Mammary microvascular endothelial cell (primary cell): ENCODE measurements at places on chromosomes 3 and 15. TPM values are rescaled to one million over a fixed set of nuclear protein-coding genes. Genes with fewer than 3 reads are reported as not detected.

Gene TM6SF1
- 20.3 and 24.1 TPM in 2 replicates for total RNA-seq

Gene SH3GL3
- not detected in 2 replicates for total RNA-seq

Gene C3orf20
- not detected in 2 replicates for total RNA-seq

Gene KNL1
- total RNA-seq = 30.9 and 40.6 TPM in 2 replicates

Gene ARL14
- not detected in 2 replicates for total RNA-seq

Gene COL6A5
- not detected in 2 replicates for total RNA-seq

Gene SV2B
- 1.3 and 1.7 TPM in 2 replicates for total RNA-seq

Gene TMEM40
- total RNA-seq = not detected in 2 replicates

Gene STRIT1
- total RNA-seq = not detected in 2 replicates

Gene TMEM158
- total RNA-seq = 3.3 and 3.5 TPM in 2 replicates

Gene POLQ
- 5.4 and 5.8 TPM in 2 replicates for total RNA-seq

Gene C3orf80
- total RNA-seq = not detected in 2 replicates

Gene ANKUB1
- total RNA-seq = not detected in 2 replicates

Gene CX3CR1
- total RNA-seq = not detected in 2 replicates

Gene LTK
- 0.10 and 0.73 TPM in 2 replicates for total RNA-seq

Gene CFAP91
- total RNA-seq = 0.20 TPM in 1 of 2 replicates, not detected in the other

Gene CFAP100
- total RNA-seq = not detected in 2 replicates

Gene PRR23B
- total RNA-seq = not detected in 2 replicates

Gene PLA2G4E
- total RNA-seq = not detected in 2 replicates

Gene OSBPL10
- 17.3 and 42.4 TPM in 2 replicates for total RNA-seq

Gene IGDCC3
- not detected in 2 replicates for total RNA-seq

Gene FOXB1
- not detected in 2 replicates for total RNA-seq

Gene MTHFS
- 15.7 and 22.9 TPM in 2 replicates for total RNA-seq

Gene TTC21A
- 2.2 and 2.4 TPM in 2 replicates for total RNA-seq

Gene PLCH1
- not detected in 2 replicates for total RNA-seq

Gene FOXL2
- not detected in 2 replicates for total RNA-seq

Gene DNAJB8
- not detected in 2 replicates for total RNA-seq

Gene RPL39L
- 50.4 and 58.6 TPM in 2 replicates for total RNA-seq

Gene UACA
- 71.3 and 77.0 TPM in 2 replicates for total RNA-seq

Gene FGF7
- under 0.01 TPM in 1 of 2 replicates, not detected in the other for total RNA-seq

Gene NR2E3
- total RNA-seq = 0.13 TPM in 1 of 2 replicates, not detected in the other

Gene FEZF2
- total RNA-seq = not detected in 2 replicates
